Activated T-helper 1 cell treated with Interleukin-2 at 50 U/mL for 16 hours (primary cell): ENCODE measurements at places on chromosomes 7 and 10.

GRCh38 chr7:26989897-26990670 lies 105.7 kb downstream of the HOXA1 start:
- no peak for DNase-seq

DNA sequence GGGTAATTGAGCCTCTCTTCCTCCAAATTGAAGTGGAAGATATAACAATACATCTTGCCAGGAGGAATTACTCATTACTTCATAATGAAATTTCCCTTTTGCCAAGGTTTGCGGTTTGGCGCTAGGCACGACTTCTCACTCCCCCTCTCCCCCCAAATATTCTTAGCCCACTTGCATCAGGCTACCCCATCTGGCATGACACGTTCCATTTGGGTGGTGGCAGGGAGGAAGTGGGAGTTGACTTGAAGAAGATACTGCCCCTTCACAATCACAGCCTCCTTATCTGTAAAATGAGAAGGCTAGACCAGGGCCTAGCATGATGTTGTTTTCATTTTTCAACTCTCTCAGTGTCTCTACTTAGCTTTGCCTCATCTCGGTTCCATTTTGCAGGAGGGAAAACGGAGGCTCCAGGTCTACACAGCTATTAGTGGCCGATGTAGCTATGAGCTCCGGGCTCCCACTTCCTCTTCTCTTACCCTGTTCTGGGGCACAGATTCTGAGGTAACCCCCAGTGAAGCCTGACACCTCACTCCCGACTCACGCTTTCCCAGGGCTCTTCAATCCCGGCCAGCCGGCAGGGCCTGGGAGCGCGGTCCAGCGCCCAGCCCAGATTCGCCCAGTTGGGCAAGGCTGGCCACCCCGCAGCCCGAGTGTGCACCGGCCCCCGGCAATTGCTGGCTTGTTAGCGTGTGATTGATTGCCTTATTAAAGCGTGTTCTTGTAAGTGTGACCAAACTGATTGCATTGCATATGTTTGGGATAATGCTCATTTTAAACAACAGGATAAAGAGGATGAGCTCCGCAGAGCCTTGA lies 6.5 kb downstream of the EVX1 start:
- no peak for DNase-seq

DNA sequence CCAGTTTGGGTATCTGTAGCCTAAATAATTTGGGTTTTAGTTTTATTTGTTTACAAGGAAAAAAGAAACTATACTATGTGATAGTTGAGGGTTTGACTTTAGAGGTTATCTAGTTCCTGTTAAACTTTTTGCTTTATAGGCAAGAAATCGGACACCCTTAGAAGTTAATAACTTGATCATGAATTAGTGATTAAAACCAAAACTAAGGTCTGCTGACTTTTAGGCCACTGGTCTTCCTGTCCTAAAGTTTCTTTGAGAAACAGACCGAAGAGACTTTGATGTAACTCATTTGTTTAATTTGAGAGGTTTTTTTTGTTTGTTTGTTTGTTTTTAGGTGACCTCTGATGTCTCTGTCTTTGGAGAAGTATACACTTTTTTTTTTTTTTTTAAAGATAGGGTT lies 59.7 kb downstream of the PHTF2 start:
- no peak for DNase-seq

DNA sequence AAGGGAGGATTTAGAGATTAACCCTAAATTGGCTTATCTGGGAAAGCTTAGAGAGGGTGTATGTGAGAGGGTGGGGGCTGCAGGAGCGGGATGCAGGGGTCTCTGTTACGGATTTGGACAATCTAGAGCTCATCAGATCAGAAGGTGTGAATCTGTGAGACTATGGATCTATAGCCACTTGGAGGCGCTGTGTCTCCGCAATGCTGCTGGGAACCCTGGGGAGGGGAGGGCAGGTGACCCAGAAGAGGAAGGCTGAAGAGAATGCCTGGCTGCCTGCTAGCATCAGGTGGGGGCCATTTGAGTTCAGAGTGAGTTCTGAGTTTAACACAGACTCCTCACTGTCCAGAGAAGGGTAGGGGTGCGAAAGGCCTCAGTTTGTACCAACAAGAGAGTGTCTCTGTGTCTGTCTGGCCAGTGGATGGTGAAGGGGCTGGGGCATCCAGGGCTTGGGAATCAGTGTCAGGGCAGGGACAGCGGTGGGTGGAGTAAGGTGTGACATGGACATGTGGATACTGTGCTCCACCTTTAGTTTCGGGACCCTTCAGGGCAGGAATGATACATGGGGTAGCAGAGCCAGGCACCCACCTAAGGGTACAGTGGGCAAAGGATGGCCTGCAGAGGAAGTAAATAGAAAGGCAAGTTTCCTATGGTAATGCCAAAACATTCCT lies 187.3 kb upstream of the PRSS58 start:
- no peak for DNase-seq

DNA sequence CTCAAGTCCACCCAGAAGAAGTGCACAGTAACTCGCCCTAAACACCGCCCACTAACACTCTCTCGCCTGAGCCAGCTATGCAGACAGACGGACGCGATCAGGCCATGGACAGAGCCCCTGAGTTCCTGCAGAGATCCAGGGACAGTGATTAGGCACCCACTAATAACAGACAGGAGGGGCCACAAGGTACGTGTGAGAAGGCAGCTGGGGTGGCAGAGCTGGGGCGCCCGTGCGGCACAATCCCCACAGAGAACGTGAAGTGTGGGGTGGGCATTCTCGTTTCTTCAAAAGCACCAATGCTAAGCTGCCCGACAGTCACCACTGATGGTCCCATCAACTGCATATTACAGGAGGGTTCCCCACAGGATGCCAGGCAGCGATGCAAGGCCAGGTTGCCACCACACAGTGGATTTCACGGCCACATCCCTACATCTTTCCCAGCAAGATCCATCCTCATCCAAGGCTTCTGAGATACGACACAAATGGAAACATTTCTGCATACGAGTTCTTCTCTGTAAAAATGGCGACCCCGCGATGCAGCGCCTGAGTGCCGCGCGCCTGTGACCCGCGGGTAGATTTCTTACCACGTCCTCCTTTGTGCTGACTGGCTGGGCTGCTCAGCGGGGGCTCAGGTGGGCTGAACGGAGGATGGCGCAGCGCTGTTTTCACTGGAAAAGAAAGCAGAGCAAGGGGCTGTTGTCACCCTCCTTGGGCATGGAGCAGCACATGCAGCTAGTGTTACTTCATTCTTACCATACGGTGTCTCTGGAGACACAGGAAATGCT lies 237.5 kb downstream of the TNS3 start:
- DNase-seq: no peak

- DNase-seq: no peak
These were observed 124.8 kb downstream of the MPP7 start for GRCh38 chr10:28177944-28178637.

- DNase-seq: no peak
These were observed 18.9 kb downstream of the ANLN start for GRCh38 chr7:36408589-36408988.

DNA sequence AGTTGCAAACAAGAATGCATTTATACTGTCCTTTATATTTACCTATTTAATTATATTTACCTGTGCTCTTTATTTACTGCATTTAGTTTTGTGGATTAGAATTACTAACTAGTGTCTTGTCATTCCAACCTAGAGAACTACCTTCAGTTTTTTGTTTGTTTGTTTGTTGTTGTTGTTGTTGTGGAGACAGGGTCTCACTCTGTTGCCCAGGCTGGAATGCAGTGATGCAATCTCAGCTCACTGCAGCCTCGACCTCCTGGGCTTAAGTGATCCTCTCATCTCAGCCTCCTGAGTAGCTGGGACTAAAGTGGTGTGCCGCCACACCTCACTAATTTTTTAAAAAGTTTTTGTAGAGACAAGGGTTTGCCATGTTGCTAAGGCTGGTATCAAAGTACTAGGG lies 156.4 kb upstream of the AKR1E2 start:
- no peak for DNase-seq

DNA sequence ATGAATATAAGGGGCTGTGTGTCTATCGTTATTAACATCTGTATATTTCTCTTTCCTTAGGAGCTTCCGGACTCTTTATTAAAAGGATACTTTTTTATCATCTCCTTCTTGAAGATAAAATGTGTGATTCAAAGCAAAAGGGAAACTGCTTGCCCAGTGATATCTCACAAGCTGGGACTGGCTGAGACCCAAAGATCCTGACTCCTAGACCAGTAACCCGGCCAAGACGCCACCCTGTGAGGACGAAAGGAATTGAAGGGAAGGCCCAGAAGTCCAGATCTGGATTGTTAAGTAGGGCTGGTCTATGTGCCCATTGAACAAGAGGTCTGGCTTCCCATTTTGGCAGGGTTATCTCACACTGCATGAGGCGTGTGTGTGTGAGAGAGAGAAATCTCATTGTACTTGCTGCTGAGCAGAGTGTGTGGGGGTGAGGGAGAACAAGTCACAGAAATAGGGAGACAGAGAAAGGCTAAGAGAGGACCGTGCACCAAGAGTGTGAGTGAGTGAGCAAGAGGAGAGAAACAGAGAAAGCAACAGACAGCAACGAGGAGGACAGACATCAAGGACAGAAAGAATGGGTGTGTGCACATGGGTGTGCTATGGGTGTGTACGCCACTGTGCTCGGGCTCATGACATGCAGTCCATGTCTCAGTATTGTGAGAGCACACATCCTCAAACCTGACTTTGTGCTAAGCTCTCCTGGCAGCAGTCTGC lies 75.4 kb downstream of the PLXNA4 start:
- no peak for DNase-seq

- DNase-seq: no peak
These were observed 5.7 kb downstream of the DNAH11 start for GRCh38 chr7:21548491-21548890.

DNA sequence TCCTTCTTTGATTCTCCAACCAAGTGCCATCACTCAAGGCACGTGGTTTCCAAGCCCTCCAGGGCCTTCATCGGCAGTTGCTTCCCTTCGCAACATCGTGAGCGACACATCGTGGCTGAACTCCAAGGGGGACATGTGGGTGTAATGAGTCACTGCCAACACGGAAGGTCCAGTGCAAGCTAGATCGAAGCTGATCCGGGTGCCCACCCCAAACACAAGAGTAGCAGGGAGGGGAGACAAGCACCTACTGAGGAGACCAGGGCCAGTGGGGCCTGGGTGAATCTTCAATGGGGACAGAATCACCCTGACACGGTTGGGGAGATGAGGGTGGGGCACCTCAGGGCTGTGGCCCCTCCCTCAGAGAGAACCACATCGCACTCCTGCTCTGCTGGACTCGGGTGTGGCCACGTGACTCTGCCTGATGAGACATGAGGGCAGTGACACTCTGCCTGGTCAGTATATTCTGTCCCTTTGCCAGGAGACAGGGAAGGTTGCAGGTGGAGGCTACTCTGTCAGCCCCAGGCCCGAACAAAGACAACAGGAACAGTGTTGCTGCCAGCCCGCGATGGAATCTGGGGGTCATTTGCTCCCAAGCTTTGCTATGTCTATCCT lies 36.8 kb upstream of the HSPA12A start:
- DNase-seq: no peak

GRCh38 chr7:135980012-135980551 lies 2.9 kb upstream of the MTPN start:
- no peak for DNase-seq

DNA sequence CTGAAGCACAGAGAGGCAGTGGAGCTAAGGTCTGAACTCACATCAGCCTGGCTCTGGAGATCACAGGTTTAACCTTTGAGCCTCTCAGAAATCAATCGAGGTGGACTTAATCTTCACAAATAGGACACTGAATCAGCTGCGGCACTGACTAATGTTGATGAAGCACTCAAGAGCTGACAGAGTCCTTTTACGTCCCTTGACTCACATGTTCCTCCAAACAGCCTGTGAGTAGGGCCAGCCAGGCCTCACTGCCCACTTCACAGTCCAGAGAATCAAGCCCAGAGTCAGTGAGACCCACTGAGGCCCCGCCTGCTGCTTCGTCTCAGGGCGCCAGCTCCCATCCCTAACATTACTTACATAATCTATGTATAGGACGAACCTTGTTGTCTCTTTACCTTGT lies 63.1 kb downstream of the TNS3 start:
- DNase-seq: no peak

GRCh38 chr7:147060070-147060469 lies 943.5 kb downstream of the CNTNAP2 start:
- DNase-seq: no peak

GRCh38 chr7:44533301-44534055 lies 7.7 kb downstream of the NPC1L1 start:
- no peak for DNase-seq

DNA sequence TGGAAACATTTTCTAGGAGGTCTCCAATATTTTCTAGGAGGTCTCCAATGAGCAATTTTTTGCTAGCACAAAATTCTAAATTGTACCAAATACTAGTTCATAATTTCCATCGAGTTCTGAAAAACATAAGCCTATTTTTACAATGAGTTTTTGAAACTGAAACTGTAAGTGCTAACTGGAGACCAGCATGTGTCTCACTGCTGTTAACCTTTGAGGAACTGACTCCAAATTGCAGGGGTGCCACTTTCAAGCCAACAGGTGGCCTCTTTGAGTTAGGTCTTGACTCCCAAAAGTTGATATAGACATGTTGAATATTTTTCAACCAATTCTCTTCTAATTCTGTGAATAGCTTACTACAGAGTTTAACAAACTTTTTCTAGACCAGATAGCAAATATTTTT lies 58.8 kb downstream of the CAV1 start:
- DNase-seq: no peak

- DNase-seq: no peak
These were observed 29.7 kb downstream of the FZD9 start for GRCh38 chr7:73463260-73463659.

- DNase-seq: no peak
These were observed 70.9 kb downstream of the CCDC7 start for GRCh38 chr10:32516567-32517495.

DNA sequence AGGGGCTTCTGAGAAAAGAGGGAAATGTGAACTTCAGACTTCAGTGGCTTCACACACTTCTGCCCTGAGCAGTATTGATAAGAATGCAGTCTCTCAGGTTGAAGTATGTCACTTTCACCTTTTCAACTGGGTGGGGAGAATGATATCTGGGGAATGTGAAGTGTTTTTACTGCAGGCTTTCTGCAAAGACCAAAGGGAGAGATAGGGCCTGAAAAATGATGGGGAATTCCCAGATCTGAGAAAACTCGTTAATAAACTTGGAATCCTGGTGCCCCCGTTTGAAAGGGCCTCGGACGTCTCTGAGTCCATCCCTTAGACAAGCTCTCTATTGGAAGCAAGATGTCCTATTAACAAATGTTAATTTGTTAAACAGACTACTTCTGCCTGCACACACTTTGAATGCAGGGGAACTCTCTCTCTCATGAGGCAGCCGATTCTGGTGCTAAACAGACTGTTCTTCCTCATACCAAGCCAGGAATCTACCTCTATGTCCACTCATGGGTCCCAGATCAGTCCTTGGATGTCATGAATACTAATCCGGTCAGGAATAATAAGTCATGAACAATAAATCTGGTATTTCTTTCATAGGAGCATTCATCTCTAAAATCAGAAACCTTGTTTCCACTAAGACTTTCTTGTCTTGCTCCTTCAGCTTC lies 193.6 kb downstream of the JCAD start:
- DNase-seq: no peak

DNA sequence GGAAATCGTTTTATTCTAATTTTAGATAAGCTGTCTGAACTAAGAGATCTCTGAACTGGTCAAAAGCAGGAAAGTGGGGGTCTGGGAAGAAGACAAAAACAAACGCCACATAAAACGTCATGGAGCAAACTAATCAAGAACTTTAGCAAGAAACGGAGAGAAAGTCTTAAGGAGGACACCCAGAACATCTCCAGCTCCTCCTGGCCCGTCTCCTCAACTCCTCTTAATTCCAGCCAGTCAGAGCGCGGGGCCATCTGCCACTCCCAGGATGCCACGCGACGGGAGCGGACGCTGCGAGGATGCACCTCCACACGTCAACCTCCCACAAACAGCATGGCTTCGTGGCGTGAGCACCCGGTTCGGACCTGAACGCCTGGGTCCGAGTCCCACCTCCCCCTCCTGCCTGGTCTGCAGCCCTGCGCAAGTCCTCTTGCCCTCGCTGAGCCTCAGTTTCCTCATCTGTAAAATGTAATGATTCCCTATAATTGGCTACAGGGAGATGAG lies 598 bp downstream of the MMS19 start:
- peak; percentile 46 for DNase-seq
